ENCODE measurements at places on chromosomes 12 and 14.
A peak's percentile ranks its signal among the peaks of the same experiment; 100 is the strongest.

- no peak for DNase-seq
These were observed 4.2 kb downstream of the CALM1 start for GRCh38 chr14:90400904-90401561.

DNA sequence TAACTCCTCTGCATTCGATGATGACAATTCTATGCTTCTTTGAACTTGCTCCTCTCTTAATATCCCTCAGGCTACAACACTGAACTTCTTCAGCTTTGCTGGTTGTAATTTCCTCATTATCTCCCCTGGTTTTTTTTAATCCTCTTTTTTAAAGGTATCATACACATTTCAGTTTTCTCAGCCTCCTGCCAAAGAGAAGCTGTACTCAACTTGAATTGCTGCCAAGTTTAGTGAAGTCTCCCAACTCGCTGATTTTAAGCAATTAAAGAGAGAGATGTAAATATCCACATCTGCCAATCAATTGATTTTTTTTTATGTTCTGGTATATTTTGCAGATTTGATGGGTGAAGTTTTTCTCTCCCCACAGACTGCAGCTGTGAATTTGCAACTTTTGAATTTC is 817.8 kb downstream of the GALC start:
- no peak for DNase-seq

- DNase-seq, result no peak
These were observed 34.2 kb downstream of the PPM1H start for GRCh38 chr12:62900686-62901272.

DNA sequence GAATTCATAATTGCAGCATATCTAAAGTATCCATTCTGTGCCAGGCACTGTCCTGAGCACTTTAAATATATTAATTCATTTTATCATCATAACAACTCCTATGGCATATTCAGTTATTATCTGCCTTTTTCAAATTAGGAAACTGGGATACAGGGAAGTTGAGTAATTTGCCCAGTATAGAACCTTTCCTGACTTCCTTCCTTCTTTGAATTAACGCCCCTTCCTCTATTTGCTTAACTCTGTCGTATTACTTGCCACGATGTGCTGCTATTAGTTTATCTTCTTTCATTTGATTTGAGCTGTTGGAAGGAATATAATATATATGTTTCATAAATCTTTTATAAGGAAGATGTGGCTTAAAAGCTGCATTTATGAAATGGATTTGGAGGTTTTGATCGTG is 25.4 kb upstream of the FAM177A1 start:
- DNase-seq, result no peak

DNA sequence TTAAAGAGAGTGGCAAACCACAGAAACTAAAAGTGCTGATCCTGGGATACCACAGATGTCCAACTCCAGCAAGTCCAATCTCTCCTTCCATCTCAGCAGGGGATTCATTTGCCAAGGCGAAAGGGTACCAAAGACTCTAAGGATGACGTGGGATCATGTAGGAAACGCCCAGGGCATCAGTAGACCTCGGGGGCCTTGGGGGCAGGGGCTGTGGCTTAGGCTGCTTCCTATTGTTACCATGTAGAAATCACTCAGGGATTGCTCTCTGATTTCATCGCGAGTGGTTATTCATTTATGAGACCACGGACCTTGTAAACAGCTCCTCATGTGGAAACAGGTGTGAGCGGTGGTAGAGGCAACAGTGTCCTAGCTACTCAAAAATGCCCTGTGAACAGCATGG is 149.3 kb upstream of the FKBP4 start:
- peak; percentile 24 for DNase-seq

- DNase-seq, result no peak
These were observed 35.7 kb upstream of the GTF2A1 start for GRCh38 chr14:81256289-81256960.

- DNase-seq, result no peak
These were observed 1.1 kb downstream of the ARHGAP5 start for GRCh38 chr14:32078023-32078857.

DNA sequence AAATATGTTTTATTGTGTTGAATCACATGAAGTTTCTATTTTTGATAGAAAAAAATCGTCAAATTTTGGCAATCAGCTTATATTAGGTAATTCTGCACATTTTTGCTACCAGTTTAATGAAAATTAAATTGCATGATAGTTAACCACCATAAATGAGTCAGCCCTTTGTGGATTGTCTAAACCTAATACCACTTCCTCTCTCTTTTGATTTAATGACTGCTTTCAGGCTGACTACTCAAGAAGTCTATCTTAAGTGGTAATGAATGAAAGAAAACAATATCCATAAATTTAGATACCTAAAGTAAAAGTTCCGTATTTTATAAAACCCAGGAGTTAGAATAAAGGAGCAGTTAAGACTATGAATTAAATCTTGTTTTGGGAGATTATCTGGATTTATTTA is 450.5 kb downstream of the TMEM117 start:
- DNase-seq, result no peak

DNA sequence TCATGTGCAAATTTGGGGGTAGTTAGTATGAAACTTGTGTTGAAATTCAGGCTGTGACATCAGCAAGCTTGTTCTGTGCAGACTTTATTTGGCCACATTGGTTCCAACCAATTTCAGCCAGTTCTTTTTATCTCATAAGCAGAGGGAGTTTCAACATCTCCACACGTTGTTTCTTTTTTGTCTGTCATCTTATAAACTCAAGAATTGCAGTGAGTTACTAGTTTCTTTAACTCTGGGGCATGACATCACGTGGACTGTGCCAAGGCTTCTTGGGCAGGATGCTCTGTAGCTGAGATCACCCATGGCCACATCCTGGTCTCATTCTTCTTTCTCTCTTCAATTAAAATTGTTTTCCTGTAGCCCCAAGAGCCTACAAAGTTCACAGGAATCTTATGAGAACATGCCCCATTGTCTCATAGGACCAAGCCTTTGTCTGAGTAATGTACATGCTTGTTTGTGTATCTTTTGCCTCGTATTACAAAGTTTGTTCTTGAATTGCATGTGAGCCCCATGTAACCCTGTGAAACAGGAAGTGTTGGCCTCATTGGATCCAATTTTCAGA is 982.0 kb upstream of the TMEM132C start:
- DNase-seq, result no peak

DNA sequence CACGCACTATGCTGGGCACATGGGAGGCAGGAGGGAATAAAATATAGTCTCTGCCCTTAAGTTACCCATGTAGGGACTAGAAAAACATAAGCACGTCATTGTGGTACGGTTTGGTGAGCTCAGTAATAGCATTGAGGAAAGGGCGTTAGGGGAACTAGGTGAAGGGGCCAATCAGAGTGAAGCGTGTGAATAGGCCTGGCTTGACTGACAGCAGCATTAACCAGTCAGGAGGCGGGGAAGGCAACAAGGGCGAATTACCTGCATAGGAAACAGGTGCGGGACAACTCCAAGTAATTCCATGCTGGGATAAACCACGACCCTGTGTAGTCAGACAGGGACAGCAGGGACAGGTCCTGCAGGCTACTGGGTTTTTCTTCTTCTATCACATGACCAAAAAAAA is 107.7 kb downstream of the UNC79 start:
- no peak for DNase-seq

GRCh38 chr12:76012644-76013043 is 18.9 kb downstream of the PHLDA1 start:
- no peak for DNase-seq

- no peak for DNase-seq
These were observed 67.9 kb downstream of the NOS1 start for GRCh38 chr12:117293510-117293909.

GRCh38 chr12:122423258-122424165 is 1.0 kb upstream of the CLIP1 start:
- no peak for DNase-seq

Data from mesenteric fat pad (tissue), 1 donor.